ENCODE measurements at places on chromosomes 2 and 18. TPM values are rescaled to one million over a fixed set of nuclear protein-coding genes. Genes with fewer than 3 reads are reported as not detected.

DNA sequence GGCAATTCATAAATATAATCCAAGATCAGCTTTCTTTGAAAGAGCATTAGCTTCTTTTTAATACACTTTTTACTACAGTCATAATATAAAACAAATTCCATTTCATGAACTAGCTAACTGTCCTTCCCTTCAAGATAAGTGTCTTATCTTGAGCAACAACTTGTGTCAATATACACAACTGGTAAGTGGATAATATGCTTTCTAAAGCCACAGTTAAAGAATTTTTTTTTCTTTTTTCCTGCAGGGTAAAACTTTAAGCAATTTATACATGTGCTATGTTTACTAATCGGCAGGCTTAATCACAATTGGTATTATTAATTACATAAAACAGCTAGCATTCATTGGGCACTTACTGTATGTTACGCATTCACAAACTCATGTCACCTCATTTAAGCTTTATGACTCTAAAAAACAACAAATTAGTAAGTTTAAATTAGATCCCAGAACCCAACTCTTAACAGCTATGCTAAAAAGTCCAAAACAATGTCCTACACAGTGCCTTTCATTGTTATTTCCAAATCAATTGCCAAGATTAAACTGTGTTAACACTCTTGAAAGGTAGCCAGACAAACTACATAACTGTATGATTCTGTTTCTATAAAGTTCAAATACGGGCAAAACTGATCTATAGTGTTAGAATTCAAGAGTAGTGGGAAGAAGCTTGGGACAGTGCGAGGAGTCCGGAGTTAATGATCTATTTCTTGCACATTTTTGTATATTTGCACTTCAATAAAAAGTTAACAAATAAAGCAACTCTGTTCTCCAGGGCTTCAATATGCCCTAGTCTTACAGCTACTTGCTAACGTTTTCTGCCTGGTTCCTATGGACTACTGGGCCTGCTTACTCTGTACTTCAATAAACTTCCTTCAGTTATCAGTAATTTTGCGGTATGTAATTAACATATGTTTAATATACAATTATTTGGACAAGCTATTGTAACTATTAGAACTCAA, 6.0 kb downstream of the TXNL1 start:
- DNase-seq: no peak

- no peak for DNase-seq
Measured at GRCh38 chr18:68256418-68257067, 458.4 kb downstream of the TMX3 start.

DNA sequence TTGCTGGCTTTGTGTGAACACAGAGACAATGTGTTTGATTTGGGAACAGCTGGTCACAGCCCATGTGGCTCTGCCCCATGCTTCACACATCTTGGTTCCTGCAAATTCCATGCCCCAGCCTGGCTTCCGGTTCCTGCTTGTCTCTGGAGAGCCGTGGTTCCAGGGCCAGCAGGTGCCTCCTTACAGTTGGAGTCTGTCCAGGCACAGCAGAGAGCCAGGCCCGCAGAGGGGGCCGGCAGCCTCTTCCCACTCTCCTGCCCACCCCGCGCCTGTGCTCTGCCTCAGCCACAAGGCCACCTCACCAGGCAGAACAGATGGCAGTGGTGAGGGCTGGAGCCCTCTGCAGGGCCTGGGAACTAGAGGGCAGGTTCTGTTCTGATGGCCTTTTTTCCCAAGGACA, 81.5 kb downstream of the LDLRAD4 start:
- no peak for DNase-seq

GRCh38 chr2:105737980-105738657, 6.6 kb upstream of the NCK2 start:
- peak; percentile 63 for DNase-seq

TBR1 gene
- total RNA-seq: under 0.01 TPM

RAB31 gene
- total RNA-seq: 47.7 TPM
